T-helper 22 cell (primary cell): ENCODE measurements at places on chromosomes 11 and 22.
A peak's percentile ranks its signal among the peaks of the same experiment; 100 is the strongest.

- DNase-seq, result no peak
Observed at GRCh38 chr11:65095427-65095826, 587 bp upstream of the VPS51 start.

DNA sequence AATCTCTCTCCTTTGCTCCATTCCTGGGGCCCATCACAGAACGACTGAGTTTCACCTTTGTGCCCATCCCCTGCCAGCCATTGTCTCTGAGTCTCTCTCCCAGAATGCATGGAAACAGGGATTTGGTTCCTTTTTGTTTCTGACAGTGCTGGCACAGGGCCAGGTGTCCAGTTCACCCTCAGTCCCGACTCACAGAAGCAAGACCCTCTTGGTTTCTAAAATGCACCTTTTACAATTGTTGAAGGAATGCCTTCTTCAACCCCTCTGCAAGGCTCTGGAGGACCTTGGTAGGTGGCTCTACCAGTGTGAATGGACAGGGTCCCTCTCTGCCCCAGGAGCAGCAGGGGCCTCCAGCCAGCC lies 5.1 kb upstream of the MYEOV start:
- DNase-seq, result no peak

- no peak for DNase-seq
Observed at GRCh38 chr11:94786264-94787126, 18.3 kb downstream of the AMOTL1 start.

GRCh38 chr11:117423046-117423575 lies 95.5 kb downstream of the CEP164 start:
- no peak for DNase-seq

GRCh38 chr11:67022341-67022933 lies 497 bp upstream of the SYT12 start:
- DNase-seq, result no peak

DNA sequence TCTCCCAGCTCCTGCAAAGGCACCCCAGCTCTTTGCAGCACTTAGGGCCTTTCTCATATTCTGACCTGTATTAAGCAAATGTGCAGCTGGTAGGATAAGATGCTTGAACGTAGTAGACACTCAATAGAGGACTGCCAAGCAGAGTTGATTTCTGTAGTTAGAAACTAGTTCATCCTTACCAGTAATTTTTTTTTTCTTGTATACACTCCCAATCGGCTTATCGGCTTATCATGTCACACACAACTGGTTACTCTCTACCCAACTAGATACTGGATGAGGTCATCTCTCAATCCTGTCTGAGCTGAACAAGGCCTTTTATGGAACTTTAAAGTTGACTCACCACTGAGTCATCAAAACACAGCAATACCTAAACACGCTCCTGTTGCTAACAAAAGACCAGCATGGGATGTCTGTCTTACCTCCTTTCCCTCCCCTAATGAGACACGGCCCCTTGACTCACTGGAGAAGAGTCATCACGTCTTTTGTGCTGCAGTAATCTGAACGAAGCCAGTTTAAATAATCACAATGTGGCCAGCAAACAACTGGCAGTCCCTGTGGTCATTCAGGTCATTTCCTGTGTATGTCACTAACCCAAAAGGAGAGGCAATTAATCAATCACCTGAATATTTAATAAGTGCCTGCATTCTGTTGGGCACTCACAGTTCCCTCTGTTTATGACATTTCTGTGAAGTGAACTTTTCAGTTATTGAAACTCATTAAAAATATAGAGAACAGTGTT lies 7.5 kb upstream of the WEE1 start:
- DNase-seq, result peak; percentile 53

DNA sequence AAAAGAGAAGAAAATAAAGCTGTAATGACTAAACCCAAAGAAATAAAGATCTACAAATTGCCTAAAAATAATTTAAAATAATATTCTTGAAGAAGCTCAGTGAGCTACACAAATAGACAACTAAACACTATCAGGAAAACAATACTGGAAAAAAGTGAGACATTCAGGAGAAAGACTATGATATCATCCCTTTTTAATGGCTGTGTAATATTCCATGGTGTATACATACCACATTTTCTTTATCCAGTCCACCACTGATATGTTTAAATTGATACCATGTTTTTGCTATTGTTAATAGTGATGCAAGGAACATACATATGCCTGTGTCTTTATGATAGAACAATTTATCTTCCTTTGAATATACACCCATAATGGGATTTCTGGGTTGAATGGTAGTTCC lies 13.1 kb upstream of the OR6T1 start:
- no peak for DNase-seq

- DNase-seq, result peak; percentile 18
Observed at GRCh38 chr11:67117672-67118180, 1.3 kb upstream of the KDM2A start.

- DNase-seq, result no peak
Observed at GRCh38 chr11:26867286-26867685, 126.6 kb upstream of the FIBIN start.

- no peak for DNase-seq
Observed at GRCh38 chr22:38171927-38172831, 9.5 kb downstream of the PLA2G6 start.

- DNase-seq, result no peak
Observed at GRCh38 chr11:34558673-34559072, 45.1 kb upstream of the ELF5 start.

DNA sequence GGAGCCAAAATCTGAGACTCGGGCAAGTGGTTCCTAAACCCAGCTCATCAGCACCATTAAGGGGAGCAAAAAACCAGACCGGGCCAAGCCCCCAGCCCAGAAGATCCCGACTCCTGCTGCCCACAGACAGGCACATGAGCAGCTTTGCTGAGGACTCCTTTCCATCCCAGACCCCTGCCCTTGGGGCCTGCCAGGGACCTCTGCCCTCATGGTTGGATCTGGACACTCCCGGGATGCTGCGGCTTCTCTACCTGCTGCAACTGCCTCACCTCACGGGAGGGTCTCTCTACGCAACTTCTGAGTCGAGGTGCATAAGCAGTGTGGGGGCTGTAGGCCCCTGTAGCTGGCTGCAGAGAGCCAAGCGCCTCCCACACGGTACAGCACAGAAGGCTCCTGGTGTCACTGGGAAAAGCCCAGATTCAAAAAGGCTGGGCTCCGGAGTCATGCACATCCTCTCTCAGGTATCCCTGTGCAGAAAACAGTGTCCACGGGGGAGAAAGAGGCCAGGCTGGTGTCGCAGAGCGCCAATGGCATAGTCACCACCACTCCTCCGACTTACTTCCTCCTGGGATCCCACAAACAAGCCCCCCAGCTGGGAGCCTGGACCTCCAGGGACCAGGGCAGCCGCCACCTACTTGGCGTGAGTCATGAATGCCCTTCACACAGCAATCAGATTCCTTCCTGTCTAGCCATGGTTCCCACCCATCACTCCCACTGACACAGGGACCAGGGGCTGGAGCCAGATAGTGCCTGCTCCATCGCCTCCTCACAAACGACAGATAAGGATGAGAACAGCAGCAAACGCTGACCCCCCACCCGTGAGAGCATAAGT lies 122.1 kb downstream of the BCR start:
- no peak for DNase-seq

- no peak for DNase-seq
Observed at GRCh38 chr11:112632866-112633505, 328.2 kb upstream of the NCAM1 start.

GRCh38 chr22:46091277-46091977 lies 58.9 kb upstream of the PPARA start:
- no peak for DNase-seq

DNA sequence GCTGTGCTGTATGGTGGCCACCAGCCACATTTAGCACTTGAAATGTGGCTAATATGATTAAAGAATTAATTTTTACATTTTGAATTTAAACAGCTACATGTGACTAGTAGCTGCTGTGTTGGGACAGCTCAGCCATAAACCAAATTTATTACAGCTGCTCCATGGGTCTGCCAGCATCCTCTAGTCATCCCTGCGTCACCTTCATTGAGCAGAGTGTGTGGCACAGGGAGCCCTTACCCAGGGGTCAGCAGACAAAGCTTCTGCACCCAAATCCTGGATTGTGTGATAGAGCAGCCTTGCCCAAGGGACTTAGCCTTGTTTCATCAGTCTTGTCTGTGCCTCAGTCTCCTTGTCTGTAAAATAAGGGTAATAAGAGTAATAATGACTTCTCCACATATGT lies 19.4 kb upstream of the ACCSL start:
- DNase-seq, result no peak

GRCh38 chr11:68889948-68890446 lies 13.6 kb downstream of the MRPL21 start:
- no peak for DNase-seq

- DNase-seq, result no peak
Observed at GRCh38 chr22:27492566-27493201, 308.9 kb downstream of the MN1 start.

GRCh38 chr11:122268601-122269130 lies 152.7 kb upstream of the BLID start:
- no peak for DNase-seq

DNA sequence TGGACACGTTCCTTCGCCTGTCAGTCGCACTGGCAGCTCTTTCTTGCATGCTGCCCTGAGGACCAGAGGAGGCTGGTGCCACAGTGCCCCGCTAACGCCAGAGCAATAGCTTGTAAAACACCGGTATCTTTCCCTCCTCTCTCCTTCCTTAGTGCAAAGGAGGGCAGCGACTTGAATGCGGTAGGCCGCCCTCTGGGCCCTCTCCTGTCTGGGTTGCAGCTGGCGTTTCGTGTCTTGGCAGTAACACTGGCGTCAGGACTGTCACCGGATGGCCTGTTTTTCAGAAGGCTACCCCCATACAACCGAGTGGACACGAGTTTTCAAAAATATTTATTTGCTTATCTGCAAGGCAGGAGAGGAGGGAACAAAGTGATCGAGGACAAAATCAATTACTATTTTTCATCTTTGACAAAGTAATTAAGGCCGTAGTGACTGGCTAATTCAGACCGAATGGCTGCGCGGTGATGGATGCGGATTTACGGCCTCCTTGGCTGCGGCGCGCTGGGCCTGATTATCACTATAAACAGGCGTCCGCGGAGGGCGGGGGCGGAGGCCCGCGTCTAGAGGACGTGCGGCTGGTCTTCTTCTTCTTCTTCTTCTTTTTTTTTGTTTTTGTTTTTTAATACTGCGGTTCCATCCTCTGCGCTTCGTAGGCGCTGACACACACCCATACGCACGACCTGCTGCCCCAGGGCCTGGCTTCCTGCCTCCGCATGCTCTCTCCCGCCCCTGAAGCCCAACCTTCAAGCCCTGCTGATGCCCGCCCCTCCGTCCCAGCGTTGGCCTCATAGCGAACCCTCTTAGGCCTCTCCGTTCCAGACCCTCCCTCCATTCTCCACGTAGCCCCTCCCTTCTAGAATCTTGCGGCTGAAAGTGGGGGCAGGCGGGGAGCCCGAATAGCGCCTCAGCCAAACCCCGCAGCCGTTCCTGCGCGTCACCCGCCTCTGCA lies 2.9 kb upstream of the SLC6A5 start:
- no peak for DNase-seq

DNA sequence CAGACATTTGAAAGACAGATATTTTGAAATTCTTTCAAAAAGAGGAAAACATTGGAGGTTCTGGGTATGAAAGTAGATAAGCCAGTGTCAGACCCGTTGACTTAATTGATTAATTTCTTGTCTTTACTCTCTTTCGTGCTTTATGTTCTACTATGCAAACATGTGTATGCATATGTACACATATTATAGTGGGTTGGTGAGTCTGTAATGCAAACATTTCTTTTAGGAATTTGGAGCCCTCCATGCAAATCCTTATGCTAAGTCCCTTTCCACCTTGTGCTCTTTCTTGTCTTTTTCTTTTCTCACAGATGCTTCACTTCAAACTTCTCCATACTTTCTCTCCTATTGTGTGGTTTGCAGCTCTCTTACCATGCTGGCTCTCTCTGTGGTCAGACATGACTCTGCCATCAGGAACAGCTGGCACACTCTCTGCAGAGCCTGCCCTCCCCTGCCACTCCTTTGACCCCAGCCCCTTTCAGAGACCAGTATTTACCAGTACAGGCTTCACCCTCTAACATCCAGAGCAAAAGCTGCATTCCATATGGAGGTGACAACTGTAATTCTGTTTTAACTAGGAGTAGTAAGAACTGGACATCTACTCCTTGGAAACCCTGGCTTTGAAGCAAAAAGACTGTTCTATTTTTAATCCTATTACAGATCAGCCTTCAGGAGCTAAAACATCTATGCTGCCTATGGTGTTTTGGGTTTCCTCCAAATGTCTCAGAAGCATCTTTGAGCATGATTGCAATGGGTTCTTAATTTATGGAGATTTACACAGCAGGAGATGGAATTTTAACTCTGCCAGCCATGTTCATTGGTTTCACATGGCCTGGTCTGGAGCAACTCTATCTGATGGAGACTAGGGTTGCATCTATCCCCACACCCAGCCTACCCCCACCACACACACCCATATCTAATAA lies 386.9 kb upstream of the FAT3 start:
- no peak for DNase-seq

- DNase-seq, result no peak
Observed at GRCh38 chr22:33005476-33005875, 52.7 kb downstream of the SYN3 start.

- no peak for DNase-seq
Observed at GRCh38 chr11:3208272-3208671, 10.3 kb downstream of the MRGPRG start.

DNA sequence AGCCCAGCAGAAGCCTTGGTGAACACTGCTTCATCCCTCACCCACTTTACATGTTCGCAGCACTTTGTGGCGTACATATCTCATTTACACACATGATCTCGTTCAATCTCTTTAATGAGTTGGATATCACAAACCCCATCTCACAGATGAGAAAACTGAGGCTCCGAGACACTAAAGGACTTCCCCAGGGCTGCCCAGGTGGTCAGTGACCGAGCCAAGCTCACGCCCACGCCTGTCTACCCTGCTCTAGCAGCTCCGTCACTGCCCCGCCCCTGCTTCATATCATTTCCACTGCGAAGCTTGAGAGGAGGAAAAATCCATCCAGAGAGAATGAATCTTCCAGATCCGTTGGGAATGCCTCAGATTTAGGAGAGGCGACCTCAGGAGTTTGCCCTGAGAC lies 11.8 kb upstream of the DSCAML1 start:
- no peak for DNase-seq

GRCh38 chr11:126475014-126475991 lies 119.8 kb downstream of the ST3GAL4 start:
- DNase-seq, result no peak

- DNase-seq, result no peak
Observed at GRCh38 chr11:5611627-5612026, 13.2 kb upstream of the TRIM34 start.

DNA sequence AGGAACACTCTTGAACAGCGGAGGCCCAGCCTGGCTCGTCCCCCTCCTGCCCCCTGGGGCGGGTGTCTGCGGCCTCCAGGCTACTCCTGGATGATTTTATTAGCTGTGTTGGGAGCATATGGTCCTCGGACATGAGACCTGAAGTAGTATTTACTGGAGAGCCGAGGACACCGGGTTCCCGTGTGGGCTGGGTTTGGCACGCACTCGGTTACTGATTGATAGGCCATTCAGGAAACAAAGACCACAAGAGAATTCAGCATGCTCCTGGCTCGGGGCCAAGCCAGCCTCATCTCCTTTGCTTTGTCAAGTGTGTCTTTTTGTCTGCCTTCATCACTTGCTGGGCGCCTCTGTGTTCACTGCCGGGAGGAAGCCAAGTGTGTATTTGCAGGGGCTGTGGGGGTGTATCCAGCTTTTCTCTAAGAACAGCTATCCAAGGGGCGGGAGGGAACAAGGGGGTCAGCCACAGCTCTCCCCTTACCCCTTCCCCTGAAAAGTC lies 9.7 kb downstream of the FXYD2 start:
- DNase-seq, result peak; percentile 72
